ENCODE measurements at places on chromosomes 16 and 17. TPM values are rescaled to one million over a fixed set of nuclear protein-coding genes. Genes with fewer than 3 reads are reported as not detected.

The HCFC1R1 gene
- total RNA-seq = 65.1 TPM

DNA sequence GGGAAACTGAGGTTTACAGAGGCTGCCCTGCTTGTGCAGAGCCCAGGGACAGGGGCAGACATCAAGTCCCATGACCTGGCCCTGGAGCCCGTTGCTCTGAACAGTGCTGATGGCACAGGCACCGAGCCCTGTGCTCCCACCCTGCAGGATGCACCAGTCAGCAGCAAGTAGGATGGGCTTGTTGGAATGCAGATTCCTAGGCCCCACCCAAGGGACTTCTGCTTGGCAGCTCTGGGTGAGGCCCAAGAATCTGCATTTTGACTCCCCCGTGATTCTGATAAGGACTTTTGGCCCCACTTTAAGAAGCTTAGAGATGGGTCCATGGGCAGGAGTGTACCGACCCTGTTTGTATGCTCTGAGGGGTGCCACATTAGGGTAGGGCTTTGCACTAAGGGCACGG is 23.3 kb downstream of the LASP1 start:
- peak overlapping the region; percentile 50 for H3K27ac ChIP-seq
- no peak for DNase-seq
- H3K4me1 ChIP-seq = peaks cover 27% of the 10 kb centered on the region
- no peak overlapping the region for H3K4me3 ChIP-seq
- no peaks in the 10 kb centered on the region for H3K27me3 ChIP-seq

DNA sequence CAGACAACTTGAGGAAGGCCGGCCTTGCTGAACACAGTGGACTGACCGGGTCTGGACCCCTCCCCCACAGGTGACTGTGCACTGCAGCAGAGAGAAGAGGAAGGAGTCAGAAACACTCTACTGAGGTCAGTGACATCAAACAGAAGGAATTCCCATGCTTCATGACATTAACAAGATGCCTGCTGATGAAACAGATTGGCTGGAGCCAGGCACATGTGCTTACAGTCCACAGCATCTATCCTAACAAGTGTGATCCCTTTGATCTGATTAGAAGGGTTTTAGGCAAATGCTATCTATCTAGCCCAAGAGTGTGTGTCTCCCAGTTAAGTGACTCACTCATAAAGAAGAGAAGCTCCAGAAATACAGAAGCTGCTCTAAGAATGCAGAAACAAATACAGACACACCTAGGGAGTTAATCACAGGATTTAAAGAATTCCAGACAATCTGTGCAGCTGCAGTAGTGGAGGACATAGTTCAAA is 90.2 kb downstream of the SYCE1L start:
- no peak overlapping the region for H3K4me3 ChIP-seq
- H3K36me3 ChIP-seq = no peaks in the 10 kb centered on the region
- no peak for DNase-seq
- no peaks in the 10 kb centered on the region for H3K4me1 ChIP-seq

The FGF11 gene
- 10.2 TPM for total RNA-seq

- H3K27ac ChIP-seq = no peak overlapping the region
- H3K4me1 ChIP-seq = no peaks in the 10 kb centered on the region
- no peak for DNase-seq
- no peak overlapping the region for H3K4me3 ChIP-seq
- H3K36me3 ChIP-seq = no peaks in the 10 kb centered on the region
Measured at GRCh38 chr17:61331886-61332285, 67.8 kb upstream of the TBX2 start.

DNA sequence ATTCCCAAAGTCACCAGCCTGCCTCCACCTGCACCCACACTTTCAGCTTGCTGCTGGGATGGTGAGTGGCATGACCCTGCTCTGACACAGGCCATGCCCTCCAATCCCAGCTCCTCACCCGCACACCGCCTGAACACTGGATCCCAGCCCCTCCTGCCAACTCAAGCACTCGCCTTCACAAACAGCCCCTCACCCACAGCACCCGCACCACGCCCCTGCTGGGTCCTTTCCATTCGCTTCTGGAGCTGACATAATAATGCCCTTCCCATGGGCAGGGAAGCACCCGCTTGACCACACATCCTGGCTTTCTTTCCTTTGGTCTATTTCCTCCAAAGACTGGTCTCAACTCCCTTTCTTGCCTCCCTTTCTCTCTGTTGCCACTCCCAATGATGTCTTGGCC is 57.6 kb downstream of the RAB11FIP4 start:
- no peaks in the 10 kb centered on the region for H3K4me1 ChIP-seq
- H3K27ac ChIP-seq = no peak overlapping the region
- no peak overlapping the region for H3K4me3 ChIP-seq
- no peaks in the 10 kb centered on the region for H3K36me3 ChIP-seq
- H3K27me3 ChIP-seq = no peaks in the 10 kb centered on the region

The ASPA gene
- 3.2 TPM for total RNA-seq

The C17orf100 gene
- total RNA-seq = 0.77 TPM

GRCh38 chr16:51755039-51755501 is 604.0 kb upstream of the SALL1 start:
- H3K4me1 ChIP-seq = no peaks in the 10 kb centered on the region
- no peaks in the 10 kb centered on the region for H3K27me3 ChIP-seq
- no peak for DNase-seq
- H3K36me3 ChIP-seq = no peaks in the 10 kb centered on the region
- no peak overlapping the region for H3K4me3 ChIP-seq
- no peak overlapping the region for H3K27ac ChIP-seq

- DNase-seq = no peak
- peaks cover 37% of the 10 kb centered on the region for H3K4me1 ChIP-seq
- H3K36me3 ChIP-seq = no peaks in the 10 kb centered on the region
- H3K27me3 ChIP-seq = no peaks in the 10 kb centered on the region
- H3K27ac ChIP-seq = peak overlapping the region; percentile 57
- peak overlapping the region; percentile 6 for H3K4me3 ChIP-seq
Measured at GRCh38 chr17:29732613-29733012, 109.9 kb upstream of the CORO6 start.

GRCh38 chr17:17938388-17939107 is 33.7 kb downstream of the TOM1L2 start:
- no peak overlapping the region for H3K4me3 ChIP-seq
- DNase-seq = no peak
- peak overlapping the region; percentile 24 for H3K27ac ChIP-seq
- H3K36me3 ChIP-seq = no peaks in the 10 kb centered on the region
- H3K4me1 ChIP-seq = peaks cover 85% of the 10 kb centered on the region

DNA sequence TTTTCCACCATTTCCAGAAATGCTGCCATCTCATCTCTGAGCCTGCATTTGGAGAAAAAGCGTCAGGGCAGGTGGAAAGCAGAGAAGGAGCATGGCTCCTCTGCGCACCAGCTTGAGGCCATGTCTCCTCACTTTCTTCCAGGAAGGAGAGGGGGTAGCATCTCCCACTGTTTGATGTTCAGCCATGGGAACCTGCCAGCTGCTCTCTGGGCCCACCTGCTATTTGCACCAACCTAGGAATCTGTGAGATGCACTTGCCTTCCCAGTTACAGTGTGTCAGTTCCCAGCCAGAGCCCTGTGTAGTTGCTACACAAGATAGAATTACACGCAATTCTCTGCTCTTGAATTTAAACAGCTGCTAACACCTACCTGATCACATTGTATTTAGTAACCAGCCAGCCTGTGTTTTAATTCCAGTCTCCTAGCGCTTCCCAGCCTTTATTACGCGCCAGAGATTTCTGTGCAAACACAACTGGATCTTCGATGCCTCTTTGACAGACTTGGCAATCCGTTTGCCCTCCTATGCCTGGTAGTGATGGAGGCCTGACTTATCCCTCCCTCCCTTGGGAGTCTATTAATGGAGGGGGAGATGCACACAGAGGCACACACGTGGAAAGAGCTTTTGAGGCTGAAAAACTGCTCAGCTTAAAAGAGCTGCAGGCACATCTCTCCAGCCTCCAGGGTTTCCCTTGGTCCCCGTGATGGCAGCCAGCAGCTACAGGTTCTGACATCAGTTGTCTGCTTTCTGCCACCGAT is 98.1 kb upstream of the SEC14L1 start:
- H3K36me3 ChIP-seq = no peaks in the 10 kb centered on the region
- no peaks in the 10 kb centered on the region for H3K4me1 ChIP-seq
- no peak for DNase-seq
- no peak overlapping the region for H3K4me3 ChIP-seq

DNA sequence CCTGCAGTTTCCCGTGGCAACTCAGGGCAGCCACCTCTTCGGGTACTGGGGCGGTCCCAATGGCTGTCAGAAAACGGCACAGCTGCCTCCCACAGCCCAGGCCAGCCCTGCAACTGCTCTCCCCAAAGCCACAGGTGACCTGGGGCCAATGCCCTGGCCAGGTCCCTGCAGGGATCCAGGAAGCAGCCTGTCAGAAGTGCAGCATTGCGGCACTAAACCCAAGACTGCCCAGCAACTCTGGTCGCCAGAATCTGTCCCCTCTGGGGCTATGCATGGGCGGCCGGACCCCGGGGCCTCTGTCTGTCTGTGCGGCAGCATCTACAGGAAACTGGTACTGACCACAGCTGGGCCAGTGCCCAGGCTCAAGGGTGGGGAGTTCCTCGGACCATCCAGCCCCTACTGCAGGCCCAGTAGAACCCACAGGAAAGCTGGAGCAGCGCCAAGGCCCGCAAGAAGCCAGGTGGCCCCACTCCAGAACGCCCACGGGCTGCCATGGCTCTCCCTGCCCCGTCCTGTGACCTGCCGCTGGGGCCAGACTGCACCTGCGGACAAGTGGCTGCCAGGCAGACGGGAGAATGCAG is 5.5 kb downstream of the CYBC1 start:
- H3K36me3 ChIP-seq = no peaks in the 10 kb centered on the region
- no peak overlapping the region for H3K4me3 ChIP-seq
- H3K4me1 ChIP-seq = peaks cover 7% of the 10 kb centered on the region
- no peak for DNase-seq

- no peak overlapping the region for H3K27ac ChIP-seq
- H3K4me3 ChIP-seq = no peak overlapping the region
- H3K4me1 ChIP-seq = no peaks in the 10 kb centered on the region
- no peaks in the 10 kb centered on the region for H3K27me3 ChIP-seq
Measured at GRCh38 chr17:49869038-49869374, 21.1 kb upstream of the TAC4 start.

DNA sequence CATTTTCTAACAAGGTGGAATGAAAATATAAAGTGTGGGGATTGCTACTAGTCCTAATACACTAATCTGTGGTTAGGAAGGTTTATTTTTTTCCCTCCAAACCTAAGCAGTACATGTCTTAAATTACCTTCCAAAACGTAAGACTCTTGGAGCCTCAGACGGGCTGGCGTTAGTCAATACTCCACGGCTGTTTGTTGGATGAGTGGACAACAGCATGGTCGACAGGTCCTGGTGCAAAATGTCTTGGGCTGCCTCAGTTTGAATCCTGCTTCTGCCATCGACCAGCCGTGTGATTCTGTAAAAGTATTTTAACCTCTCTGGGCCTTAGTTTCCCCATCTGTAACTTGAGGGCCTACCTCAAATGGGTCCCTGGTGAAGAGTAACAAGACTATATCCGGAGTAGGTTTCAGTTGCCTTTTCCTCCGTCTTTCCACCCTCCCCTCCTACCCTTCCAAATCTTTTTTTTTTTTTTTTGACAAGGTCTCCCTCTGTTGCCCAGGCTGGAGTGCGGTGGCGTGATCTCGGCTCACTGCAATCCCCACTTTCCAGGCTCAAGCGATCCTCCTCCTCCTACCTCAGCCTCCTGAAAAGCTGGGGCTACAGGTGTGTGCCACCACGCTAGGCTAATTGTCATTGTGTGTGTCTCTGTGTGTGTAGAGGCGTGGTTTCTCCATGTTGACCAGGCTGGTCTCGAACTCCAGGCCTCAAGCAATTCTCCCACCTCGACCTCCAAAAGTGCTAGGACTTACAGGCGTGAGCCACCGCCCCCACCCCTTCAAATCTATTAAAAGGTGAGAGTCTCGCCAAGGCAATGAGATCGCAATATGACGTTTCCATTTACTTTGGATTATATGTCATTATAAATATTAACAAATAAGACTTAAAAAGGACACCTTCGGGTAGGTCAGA is 5.8 kb downstream of the SCGB1C2 start:
- DNase-seq = no peak
- no peaks in the 10 kb centered on the region for H3K4me1 ChIP-seq
- H3K4me3 ChIP-seq = no peak overlapping the region
- H3K27me3 ChIP-seq = no peaks in the 10 kb centered on the region
- H3K36me3 ChIP-seq = no peaks in the 10 kb centered on the region
- H3K27ac ChIP-seq = no peak overlapping the region

The SCN4A gene
- total RNA-seq = 67.8 TPM

GRCh38 chr16:53892155-53892554 is 188.2 kb downstream of the FTO start:
- H3K4me3 ChIP-seq = no peak overlapping the region
- no peak for DNase-seq
- peaks cover 3% of the 10 kb centered on the region for H3K36me3 ChIP-seq
- no peak overlapping the region for H3K27ac ChIP-seq
- peaks cover 18% of the 10 kb centered on the region for H3K4me1 ChIP-seq
- no peaks in the 10 kb centered on the region for H3K27me3 ChIP-seq

DNA sequence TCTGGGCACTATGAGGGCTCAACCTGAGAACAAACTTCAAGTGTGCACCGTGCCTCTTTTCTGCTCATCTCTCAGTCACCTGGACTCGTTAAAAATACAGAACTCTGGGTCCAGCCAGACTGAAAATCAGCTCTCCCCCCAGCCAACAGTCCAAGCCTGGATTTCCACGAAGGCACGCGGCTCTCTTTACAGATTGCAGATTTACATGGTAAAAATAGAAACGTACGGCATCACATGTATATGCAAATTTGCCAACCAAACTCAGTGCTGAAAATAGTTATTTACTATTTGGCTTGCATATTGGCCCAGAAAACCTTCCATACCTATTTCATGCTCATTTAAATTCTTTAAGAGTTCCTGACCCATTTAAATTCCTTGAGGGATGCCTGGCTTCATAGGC is 315.8 kb downstream of the MAF start:
- H3K4me1 ChIP-seq = peaks cover 27% of the 10 kb centered on the region
- no peak overlapping the region for H3K4me3 ChIP-seq
- no peaks in the 10 kb centered on the region for H3K36me3 ChIP-seq
- no peaks in the 10 kb centered on the region for H3K27me3 ChIP-seq

- H3K4me1 ChIP-seq = no peaks in the 10 kb centered on the region
- no peak overlapping the region for H3K4me3 ChIP-seq
- no peaks in the 10 kb centered on the region for H3K36me3 ChIP-seq
- H3K27ac ChIP-seq = no peak overlapping the region
Measured at GRCh38 chr16:71242036-71242435, 11.5 kb upstream of the HYDIN start.

DNA sequence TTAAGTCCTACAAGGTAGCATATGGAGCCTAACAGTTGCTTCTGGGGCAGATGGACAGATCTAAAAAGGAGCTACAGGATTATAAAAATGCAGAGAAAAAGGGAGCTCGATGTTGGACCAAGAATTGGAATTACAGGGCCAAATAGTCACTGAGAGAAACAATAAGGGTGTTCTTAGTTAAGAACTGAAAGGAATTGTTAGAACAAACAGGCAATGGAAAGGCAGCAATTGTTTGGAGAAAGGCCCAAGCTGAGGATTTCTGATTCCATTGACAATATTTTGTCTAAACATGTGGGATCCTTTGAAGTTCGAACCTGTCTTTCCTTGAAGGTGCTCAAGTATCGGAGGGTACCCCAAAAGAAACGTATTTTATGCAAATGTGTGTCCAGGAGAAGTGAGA is 513.6 kb upstream of the CDH8 start:
- no peak for DNase-seq
- H3K36me3 ChIP-seq = no peaks in the 10 kb centered on the region
- no peak overlapping the region for H3K4me3 ChIP-seq

The PDE6G gene
- not detected for total RNA-seq

The CRYM gene
- total RNA-seq = 33.4 TPM

All from psoas muscle (tissue), 8 donors.